ENCODE measurements at places on chromosomes 1 and 21.
A peak's percentile ranks its signal among the peaks of the same experiment; 100 is the strongest.

GRCh38 chr1:197619008-197619640 is 156.2 kb downstream of the DENND1B start:
- DNase-seq, result peak; percentile 5

DNA sequence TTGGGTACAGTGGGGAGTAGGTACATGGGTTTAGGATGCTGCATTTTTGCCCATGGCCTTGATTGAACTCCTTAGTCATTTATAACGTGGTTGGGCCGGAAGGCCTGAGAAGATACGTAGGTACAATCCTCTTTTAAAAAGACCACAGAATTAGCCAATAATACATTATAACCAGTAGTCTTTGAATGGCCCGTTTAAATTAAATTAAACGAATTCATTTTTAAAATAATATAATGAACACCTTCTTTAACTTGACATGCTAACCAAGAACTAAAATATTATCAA is 20.1 kb upstream of the ADAR start:
- no peak for DNase-seq

DNA sequence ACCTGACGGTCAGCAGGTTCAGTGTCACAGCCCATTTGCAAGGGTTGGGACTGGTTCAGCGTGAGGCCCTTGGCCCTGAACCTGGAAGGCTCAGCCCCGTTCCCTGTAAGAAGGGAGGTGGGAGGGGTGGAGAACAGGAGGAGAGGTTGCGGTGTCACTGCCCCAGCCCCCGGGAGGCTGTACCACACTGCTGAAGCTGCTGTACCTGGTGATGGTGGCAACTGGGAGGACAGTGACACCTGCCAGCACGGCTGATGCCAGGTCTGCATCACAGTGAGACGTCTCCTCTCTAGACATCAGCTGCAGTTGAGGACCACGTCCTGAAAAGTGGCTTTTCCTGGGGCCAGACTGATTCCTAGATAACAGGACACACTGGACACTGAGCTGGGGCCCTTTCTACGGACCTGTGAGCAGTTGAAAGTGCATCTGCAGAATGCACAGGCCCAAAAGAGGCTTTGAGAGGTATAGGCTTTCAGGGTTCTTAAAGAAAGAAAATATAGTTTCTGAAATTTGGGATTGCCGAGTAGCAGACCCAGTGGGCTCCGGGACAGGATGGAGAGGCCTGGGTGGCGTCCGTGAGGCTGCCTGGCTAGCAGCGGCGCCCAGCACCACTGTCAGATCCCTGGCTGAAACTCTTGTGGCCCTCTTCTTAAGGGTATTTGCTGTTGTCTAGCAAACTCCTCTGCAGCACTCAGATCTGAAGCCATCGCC is 47.7 kb downstream of the COQ8A start:
- DNase-seq, result no peak

DNA sequence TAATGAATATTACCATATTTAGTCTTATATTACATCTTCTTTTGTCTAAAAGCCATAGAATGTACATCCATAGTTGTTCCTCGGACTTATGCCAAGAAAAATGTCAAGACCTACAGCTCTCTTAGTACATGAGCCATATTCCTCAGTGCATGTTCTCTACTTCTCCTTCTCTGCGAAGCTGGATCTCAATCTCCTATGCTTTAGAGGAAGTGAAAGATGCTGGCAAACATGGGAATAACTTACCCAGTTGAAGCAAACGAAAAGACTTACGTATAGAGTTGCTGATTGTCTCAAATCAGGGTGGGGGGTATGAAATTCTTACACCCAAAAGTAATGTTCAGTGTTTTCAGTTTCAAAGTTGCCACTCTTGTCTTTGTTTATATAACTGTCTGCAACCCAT is 32.7 kb downstream of the OR13G1 start:
- peak; percentile 6 for DNase-seq

DNA sequence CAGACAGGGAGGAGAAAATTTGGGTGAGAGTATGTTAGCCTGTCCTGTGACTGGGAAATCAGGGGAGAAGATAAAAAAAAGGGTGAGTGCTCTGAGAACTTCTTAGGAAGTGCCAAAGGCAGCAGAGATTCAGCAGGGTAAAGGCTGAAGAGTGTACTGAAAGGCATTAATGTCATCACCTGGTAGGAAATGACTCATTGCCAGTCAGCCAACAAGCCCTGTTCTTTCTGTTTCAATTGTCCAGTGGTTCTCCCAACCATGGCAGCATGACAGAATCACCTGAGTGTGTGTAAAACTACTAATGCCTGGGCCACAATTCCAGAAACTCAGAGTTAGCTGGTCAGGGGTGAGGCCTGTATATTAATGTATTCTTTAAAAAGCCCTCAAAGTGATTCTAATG is 83.5 kb downstream of the INTS7 start:
- DNase-seq, result no peak

GRCh38 chr1:205817988-205818387 is 5.0 kb upstream of the SLC41A1 start:
- no peak for DNase-seq

All from globus pallidus (tissue), 1 donor.